RKO (cell line): ENCODE measurements at places on chromosomes 16 and 17.

DNA sequence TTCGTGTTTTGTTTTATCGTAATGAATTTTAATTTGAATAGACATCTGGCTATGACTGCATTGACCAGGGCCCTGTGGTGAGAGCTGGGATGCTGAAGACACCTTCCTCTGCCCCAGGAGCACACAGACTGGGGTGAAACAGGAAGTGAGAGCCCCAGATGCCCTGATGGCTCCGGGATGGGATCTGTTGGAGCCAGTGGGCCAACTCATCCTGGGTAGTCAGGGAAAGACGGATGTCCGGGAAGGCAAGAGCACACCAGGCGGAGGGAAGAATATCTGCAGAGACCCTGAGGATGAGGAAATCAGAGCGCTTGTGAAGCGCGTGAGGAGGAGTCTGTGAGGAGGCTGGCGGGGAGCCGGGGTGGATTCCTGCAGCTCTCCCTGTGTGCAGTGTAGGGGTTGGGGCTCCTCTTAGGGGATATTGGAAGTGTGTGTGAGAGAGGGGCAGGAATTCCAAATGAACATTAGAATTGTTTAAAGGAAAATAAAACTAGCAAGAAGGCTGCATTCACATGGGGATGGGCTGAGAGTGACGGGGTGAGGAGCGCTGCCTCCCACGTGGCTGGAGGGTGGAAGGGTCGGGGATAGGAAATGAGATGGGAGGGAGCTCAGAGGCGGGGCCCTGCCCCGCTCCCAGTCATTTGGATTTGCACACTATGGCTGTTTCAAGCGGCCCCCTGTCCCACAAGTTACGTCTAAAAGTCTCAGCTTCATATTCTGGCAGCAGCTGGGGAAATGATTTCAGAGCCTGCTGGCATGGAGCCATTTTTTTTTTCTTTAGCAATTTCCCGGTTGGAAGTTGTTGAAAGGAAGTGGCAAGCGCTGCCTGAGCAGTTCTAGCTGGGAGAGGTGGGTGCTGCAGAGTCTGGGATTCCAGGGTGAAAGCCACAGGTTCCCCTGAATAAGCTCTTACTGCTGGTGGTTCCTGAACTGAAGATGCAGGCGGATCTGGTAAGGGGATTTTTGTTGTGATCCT lies 71.2 kb upstream of the LGALS9 start:
- no peak for DNase-seq

- DNase-seq = peak; percentile 57
These were observed 1.4 kb downstream of the TEN1 start for GRCh38 chr17:75980188-75981018.

- no peak for DNase-seq
These were observed 25.7 kb upstream of the ENDOV start for GRCh38 chr17:80389011-80389995.

DNA sequence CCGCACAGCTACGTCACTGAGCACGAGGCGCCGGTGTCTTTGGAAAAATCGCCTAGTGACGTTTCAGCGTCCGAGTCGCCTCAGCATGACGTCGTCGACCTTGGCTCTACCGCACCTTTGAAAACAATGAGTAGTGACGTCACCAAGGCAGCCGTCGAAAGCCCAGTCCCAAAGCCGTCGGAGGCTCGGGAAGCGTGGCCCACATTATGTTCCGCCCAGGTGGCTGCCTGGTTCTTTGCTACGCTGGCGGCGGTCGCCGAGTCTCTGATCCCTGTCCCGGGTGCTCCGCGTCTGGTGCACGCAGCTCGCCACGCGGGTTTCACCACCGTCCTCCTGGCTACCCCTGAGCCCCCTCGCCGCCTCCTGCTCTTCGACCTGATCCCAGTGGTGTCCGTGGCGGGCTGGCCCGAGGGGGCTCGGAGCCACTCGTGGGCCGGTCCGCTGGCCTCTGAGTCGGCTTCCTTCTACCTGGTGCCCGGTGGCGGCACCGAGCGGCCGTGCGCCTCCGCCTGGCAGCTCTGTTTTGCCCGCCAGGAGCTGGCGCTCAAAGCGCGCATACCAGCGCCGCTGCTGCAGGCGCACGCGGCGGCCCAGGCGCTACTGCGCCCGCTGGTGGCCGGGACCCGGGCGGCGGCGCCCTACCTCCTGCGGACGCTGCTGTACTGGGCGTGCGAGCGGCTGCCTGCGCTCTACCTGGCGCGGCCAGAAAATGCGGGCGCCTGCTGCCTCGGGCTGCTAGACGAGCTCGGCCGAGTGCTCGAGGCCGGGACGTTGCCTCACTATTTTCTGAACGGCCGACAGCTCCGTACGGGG lies 1.5 kb downstream of the TMEM102 start:
- DNase-seq = peak; percentile 94

GRCh38 chr17:36070427-36070826 lies 6.4 kb downstream of the CCL18 start:
- DNase-seq = no peak

GRCh38 chr17:77343031-77343800 lies 202.4 kb downstream of the SEC14L1 start:
- DNase-seq = no peak

GRCh38 chr16:27795992-27796614 lies 246.2 kb downstream of the KATNIP start:
- peak; percentile 57 for DNase-seq

GRCh38 chr17:79094261-79094660 lies 19.6 kb downstream of the ENGASE start:
- no peak for DNase-seq

DNA sequence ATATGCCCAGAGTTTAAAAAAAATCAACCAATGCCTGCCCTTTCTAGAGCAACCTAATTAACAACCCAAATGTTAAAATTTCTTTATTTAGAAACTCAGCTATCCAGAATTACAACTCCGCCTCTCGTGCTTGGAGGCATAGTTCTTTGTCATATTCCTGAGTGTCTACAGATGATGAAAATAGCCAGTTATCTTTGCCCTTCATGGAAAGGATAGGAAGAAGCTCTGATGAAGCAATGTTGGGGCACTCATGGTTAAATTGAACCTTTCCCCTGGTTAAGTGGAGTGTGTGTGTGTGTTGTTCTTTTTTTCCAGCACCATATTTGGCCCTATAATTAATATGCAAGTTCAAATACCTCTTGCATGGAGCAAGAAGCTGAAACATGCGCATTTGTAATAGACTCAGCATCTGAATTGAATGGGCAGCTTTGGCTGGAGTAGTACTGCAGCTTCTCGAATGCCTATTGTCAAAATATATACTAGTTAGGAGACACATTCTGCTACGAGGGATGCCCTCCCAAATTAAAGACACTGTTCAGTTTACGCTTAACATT lies 506.2 kb downstream of the WWOX start:
- no peak for DNase-seq
